ENCODE measurements at places on chromosomes 2 and 18.

GRCh38 chr18:45467293-45467692 is 148.0 kb upstream of the SLC14A2 start:
- DNase-seq: no peak

DNA sequence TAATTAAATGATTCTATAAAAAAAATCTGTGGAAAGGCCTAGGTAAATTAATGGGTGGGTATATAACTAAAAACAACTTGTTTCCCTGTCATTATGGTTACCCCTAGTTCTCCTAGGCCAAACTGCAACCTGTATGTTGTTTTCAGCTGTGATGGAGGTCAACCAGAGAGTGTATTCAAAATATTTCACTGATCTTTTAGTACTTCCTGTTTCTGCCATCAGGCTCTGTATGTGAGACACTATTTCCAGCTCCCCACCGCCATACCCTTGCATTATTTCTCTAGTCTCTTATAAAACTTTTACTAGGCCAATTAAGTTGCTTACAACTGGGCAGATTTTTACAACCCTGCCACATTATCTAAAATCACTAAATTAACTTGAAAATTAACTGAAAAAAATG is 21.0 kb upstream of the CDKL4 start:
- no peak for DNase-seq

DNA sequence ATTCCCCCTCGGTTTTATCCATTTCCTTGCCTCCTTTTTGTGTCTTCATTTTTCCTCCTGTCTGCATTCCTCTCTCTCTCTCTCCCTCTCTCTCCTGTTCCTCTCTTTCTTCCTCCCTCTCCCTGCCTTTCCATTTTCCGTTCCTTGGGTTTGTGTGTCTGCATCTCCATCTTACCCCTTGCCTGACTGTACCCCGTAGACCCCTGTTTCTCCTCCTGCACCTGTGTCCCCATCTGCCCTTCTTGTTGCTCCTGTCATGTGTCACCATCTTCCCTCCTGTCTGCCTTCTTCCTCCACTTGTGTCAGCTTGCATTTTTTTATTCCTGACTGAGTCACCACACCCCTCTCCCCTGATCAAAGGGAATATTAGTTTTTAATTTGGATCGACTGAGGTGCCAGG is 1.8 kb downstream of the CDK5R2 start:
- DNase-seq: no peak

- DNase-seq: no peak
Observed at GRCh38 chr2:151176661-151177060, 85.0 kb downstream of the RBM43 start.

DNA sequence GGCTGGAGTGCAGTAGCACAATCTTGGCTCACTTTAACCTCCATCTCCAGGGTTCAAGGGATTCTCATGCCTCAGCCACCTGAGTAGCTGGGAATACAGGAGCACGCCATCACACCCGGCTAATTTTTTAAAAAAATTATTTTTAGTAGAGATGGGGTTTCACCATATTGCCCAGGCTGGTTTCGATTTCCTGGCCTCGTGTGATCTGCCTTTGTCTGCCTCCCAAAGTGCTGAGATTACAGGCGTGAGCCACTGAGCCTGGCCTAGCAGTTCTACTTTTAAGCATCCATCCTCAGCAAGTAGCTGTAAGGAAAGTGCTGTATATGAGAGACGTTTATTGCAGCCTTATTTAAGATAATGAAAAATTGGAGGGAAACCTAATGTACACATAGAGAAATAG is 79.7 kb downstream of the ZDBF2 start:
- DNase-seq: no peak

GRCh38 chr2:27860111-27860510 is 30.1 kb downstream of the RBKS start:
- no peak for DNase-seq

- no peak for DNase-seq
Observed at GRCh38 chr2:130373808-130374365, 18.0 kb downstream of the PTPN18 start.

DNA sequence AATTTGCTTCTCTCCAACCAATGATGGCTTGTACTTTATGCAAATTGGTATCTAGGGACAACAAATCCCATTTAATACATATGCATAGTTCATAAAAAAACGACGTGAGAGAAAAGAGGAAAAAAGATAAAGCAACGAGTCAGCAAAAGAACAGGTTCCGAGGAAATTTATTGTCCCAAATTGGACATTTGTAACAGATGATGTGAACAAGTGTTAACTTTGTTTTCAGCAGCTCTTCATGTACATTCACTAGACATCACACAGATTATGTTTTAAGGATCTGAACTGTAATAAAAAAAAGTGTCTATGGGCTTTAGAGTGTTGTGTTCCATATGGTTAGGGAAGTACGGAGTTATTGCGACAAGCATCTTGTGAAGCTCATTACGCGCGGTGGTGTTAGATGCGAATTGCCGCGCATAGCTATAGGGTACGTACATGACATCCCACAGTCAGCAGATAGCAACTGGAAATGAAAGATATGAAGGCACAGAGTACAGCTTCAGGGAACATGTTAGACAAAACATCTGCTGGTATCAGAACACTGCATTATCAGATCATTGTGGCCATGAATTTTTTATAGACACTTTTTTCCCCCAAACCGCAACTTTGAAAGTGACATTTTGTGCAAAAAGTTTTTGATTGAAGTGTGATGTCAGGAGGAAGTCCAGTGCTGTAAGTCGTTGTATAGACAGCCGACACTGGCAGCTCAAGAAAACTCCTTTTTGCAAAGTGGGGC is 1073.1 kb upstream of the FANCL start:
- no peak for DNase-seq

DNA sequence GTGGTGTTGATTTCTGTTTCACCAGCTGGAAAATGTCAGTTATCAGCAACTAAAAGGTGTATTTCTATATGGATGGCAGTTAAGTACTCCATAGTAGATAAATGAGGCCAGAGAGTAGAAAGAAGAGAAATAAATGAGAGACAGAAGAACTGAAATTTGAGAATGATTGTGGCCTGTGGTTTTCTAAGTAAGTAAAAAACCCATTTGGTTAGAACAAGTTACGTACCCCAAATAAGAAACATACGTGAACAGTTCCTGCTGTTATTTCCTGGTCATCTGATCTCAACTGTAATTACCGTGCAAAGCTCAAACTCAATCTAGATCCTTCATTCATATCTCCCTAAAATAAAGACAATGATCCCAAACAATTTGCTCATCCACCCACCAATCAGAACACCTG is 181.3 kb downstream of the PID1 start:
- DNase-seq: no peak

DNA sequence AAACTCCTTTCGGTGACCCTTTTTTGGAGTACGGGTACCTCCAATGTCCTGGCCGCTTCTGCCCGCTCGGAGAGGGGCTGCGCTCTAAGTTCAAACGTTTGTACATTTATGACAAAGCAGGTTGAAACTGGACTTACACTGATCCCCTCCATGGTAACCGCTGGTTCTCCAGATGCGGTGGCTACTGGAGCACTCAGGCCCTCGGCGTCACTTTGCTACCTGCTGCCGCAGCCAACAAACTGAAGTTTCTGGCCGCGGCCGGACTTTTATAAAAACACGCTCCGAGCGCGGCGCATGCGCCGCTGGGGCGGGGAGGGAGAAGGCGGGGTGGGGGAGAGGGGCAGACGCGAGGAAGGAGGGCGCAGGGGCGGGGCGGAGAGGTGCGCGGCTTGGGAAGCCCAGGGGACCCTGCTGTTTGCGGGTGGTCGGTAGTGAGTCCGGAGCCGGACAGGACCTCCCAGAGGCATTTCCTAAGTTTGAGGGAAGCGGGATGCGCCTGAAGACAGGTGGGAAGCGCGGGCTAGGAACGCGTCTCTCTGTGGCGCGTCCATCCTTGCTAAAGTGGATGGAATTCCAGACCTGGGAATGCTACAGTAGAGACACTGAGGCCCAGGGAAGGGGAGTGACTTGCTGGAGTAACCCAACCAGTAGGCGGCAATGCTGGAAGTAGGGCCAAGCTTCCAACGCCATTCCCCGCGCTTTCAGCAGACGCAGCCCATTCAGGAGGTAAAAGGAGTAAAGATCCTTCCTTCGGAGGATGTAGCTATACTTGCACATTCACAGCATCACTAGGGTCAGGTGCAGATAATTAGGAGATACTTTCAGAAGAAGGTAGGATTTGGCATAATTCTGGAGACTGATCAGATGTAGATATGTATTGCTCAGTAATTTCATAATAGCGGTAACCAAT is at the start of gene CXCR4:
Gene CXCR4, minus strand, starts transcription at position 241 of the 910 bp plus-strand sequence. Its CDS starts 89 bp downstream, at position 152.
- peak; percentile 61 for DNase-seq

DNA sequence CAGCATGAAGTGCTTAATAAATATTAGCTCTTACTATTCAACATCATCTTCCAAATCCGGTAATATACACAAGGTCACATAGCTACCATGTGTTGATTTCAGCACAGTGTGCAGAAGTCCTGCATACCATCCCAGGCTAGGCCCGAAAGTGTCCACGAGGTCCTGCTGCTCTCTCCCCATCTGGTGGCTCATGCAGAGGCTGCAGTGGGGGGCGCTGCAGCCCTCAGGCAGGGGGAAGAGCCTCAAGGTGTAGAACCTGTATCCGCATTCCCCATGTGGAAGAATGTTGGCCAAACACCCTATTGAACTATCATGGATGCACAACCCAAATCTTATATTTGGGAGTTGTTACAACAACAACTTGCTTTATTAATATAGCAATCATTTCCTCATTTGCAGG is 88.5 kb downstream of the ST6GAL2 start:
- DNase-seq: no peak

DNA sequence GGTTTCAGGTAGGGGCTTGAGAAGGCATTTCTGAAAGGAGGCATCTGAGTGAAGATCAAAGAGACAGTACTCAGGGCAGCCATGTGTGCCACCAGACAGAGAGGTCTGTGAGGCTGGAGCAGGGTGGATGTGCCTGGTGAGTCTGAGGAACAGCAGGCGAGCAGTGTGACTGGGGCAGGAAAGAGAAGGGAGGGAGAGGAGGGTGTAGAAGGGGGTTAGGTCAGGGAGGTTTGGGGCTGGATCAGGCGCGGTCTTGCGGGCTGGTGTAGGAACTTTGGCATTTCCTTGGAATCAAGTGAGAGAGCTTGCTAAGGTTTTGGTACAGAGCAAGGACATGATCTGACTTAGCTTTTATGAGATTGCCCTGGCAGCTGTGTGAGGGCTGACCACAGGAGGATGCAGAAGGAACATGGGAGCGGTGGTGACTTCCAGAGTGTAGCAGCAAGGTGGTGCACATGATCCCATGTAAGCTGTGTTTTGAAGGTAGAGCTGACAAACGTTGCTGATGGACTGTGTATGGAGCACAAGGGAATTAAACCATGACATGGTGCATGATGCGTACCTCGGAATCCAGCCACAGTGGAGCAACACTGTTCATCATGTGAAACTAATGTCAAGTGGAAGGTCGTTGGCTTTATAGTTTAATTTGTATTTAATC is 13.9 kb downstream of the RAB31 start:
- DNase-seq: no peak

- no peak for DNase-seq
Observed at GRCh38 chr2:223884399-223884798, 47.0 kb upstream of the AP1S3 start.

DNA sequence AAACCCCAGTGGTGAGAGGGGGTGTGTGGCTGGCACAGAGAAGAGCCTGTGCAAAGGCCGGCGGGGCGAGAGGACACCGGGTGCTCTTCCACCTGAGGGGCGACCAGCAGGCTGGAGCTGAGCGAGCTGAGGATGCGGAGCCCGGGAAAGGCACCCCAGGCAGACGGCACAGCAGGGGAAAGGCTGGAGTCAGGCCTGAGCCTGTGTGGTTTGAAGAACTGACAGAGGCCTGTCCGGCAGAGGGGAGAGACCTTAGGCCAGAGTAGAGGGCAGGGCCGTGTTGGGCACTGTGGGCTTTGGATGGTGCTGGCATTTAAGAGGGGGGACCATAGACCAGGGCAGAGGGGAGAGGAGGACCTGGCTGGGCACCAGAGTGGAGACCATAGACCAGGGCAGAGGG is 149.8 kb downstream of the RTP5 start:
- DNase-seq: no peak

DNA sequence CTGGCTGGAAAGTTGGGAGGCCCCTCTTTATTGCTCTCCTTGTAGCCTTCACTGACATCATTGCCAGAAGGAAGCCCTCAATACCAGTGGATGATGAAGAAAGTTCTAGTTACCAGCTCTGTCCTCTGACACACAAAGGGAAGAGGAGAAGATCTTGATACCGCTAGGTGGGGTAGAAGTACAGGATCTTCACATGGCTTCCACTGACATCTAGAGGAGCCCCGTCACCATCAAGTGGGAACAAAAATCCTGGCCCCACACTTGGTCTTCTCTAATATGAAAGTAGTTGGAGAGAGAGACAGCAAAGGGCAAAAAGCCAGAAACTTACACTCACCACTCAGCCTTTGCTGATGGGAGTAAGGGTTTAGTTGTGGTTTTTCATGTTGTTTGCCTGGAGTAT is 12.4 kb downstream of the XIRP2 start:
- no peak for DNase-seq

GRCh38 chr2:219125225-219125885 is 35.3 kb downstream of the NHEJ1 start:
- DNase-seq: no peak

DNA sequence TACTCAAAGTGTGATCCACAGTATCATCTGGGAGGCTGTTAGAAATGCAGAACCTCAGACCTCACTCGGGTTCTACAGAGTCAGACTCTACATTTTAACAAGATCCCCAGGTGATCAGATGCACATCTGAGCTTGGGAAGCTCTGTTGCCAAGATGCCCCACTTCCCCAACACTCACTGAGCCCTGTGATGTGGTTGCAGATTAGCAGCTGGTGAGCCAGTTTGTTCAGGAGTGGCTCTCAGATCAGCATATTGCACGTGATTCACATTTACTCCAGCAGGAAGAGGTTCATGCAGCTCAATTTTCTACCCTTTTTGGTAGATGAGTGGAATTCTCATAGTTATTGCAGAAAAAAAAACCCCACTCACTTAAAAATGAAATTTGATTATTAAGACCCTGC is 96.4 kb downstream of the VIT start:
- DNase-seq: no peak

GRCh38 chr18:5879479-5879882 is 15.8 kb downstream of the TMEM200C start:
- no peak for DNase-seq

DNA sequence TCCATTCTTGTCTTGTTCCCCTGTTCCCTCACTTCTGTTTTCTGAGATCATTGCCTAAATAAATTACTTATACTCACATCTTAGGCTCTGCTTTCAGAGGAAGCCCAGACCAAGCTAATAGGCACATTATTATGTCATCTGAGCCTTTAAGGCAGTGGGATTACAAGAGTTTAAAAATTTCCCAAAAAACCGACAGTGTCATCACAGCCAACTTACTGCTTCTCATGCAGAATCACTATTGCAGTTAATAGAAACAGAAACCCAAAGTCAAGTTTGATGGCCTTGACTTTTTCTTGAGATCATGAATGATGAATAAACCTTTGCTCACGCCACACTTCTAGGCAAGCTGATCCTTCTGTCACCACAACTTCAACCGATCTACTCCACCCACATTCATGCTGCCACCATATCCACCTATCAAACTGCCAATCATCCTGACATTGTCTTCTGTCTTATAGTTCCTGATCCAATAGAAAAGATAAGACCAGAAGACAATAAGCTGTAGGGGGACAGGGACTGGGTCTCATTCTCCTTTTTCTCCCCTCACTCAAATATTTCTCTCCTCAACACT is 142.7 kb upstream of the CREB1 start:
- DNase-seq: no peak
